Activated CD8-positive, alpha-beta memory T cell treated with anti-CD3 and anti-CD28 coated beads, Interleukin-2, amount 10 ng/mL, durations not matched to agents 7 days and 5 days (primary cell): ENCODE measurements at places on chromosomes 3 and 15. TPM values are rescaled to one million over a fixed set of nuclear protein-coding genes. Genes with fewer than 3 reads are reported as not detected.

The PPARG gene
- 2.8 TPM for total RNA-seq

The CRYGS gene
- total RNA-seq, result 3.8 TPM

The MNS1 gene
- total RNA-seq, result 0.44 TPM

The KLHL6 gene
- total RNA-seq, result 30.9 TPM

The ITIH1 gene
- total RNA-seq, result not detected

The MUSTN1 gene
- 3.0 TPM for total RNA-seq

The CCNB2 gene
- 97.0 TPM for total RNA-seq

The PRR20G gene
- not detected for total RNA-seq
